Placental epithelial cell (primary cell): ENCODE measurements at places on chromosomes 3 and 15. TPM values are rescaled to one million over a fixed set of nuclear protein-coding genes. Genes with fewer than 3 reads are reported as not detected.

Gene MOBP
- 0.76 TPM in 1 of 2 replicates, not detected in the other for total RNA-seq

Gene ZNF80
- total RNA-seq = under 0.01 TPM in 1 of 2 replicates, not detected in the other

Gene SLC22A13
- total RNA-seq = 2.6 and 3.1 TPM in 2 replicates

Gene POPDC2
- 0.22 and 1.6 TPM in 2 replicates for total RNA-seq

Gene CADPS
- total RNA-seq = not detected in 2 replicates

Gene ABHD17C
- 4.7 and 5.7 TPM in 2 replicates for total RNA-seq

Gene CGNL1
- total RNA-seq = under 0.01 and 0.33 TPM in 2 replicates

Gene MED12L
- total RNA-seq = under 0.01 and 0.11 TPM in 2 replicates

Gene ISG20
- total RNA-seq = 0.39 and 0.65 TPM in 2 replicates

Gene STRIT1
- not detected in 2 replicates for total RNA-seq

Gene CP
- 1.1 TPM in 1 of 2 replicates, not detected in the other for total RNA-seq

Gene EPHA6
- not detected in 2 replicates for total RNA-seq
